ENCODE measurements at places on chromosomes 5 and 9. TPM values are rescaled to one million over a fixed set of nuclear protein-coding genes. Genes with fewer than 3 reads are reported as not detected.

Gene IFNE
- total RNA-seq, result 0.32 TPM

Gene TPPP
- 0.15 TPM for total RNA-seq

Gene CCDC171
- total RNA-seq, result 1.6 TPM

Gene ABCA1
- 24.3 TPM for total RNA-seq

Gene MSX2
- 0.32 TPM for total RNA-seq

Gene CNTLN
- total RNA-seq, result 10.4 TPM

Gene CANX
- 745 TPM for total RNA-seq

Gene PCDHGB2
- total RNA-seq, result 0.65 TPM

Gene AQP7
- total RNA-seq, result not detected

Gene PHF24
- not detected for total RNA-seq

Gene FNBP1
- 32.7 TPM for total RNA-seq

Gene MEGF10
- 0.97 TPM for total RNA-seq

Gene IRX1
- total RNA-seq, result under 0.01 TPM

Gene RGS3
- 321 TPM for total RNA-seq

Gene DOLPP1
- total RNA-seq, result 10.1 TPM

Gene LURAP1L
- 3.9 TPM for total RNA-seq

Gene NME5
- total RNA-seq, result 1.1 TPM

Gene FBLL1
- total RNA-seq, result 0.30 TPM

Gene CCL27
- not detected for total RNA-seq

Gene CARTPT
- not detected for total RNA-seq

Gene DOCK8
- total RNA-seq, result 0.46 TPM

Gene FBP2
- total RNA-seq, result not detected

Gene RAD17
- 17.6 TPM for total RNA-seq

Gene RORB
- under 0.01 TPM for total RNA-seq

Gene CACFD1
- 5.3 TPM for total RNA-seq

Gene COL23A1
- 0.15 TPM for total RNA-seq

Gene CDC25C
- 9.0 TPM for total RNA-seq

Gene FOXD4L5
- not detected for total RNA-seq

Gene KIAA0825
- 2.0 TPM for total RNA-seq

Gene COL15A1
- 0.30 TPM for total RNA-seq

Gene TAF11L4
- total RNA-seq, result not detected

Gene BARX1
- total RNA-seq, result not detected

Gene SHB
- 10.4 TPM for total RNA-seq

Gene SLC4A9
- not detected for total RNA-seq

Gene EQTN
- not detected for total RNA-seq

Gene DMRT3
- not detected for total RNA-seq

Gene GABRP
- total RNA-seq, result 0.32 TPM

Gene KYAT1
- total RNA-seq, result 11.7 TPM

Gene BARHL1
- total RNA-seq, result not detected

Gene CAMK2A
- under 0.01 TPM for total RNA-seq

Gene SPINK6
- not detected for total RNA-seq

Gene SNCAIP
- 19.8 TPM for total RNA-seq

Gene TEX48
- total RNA-seq, result not detected

Gene NR6A1
- under 0.01 TPM for total RNA-seq

Gene VCAN
- total RNA-seq, result 14.1 TPM

Gene ZNF454
- 0.97 TPM for total RNA-seq

Gene ACTBL2
- under 0.01 TPM for total RNA-seq

Gene CER1
- total RNA-seq, result not detected

Gene FOXD4L3
- total RNA-seq, result not detected

Measured in epithelial cell of umbilical artery (primary cell).